ENCODE measurements at places on chromosomes 3 and 15.

GRCh38 chr3:40829876-40830275 lies 305.1 kb downstream of the ZNF621 start:
- DNase-seq = no peak

- DNase-seq = no peak
These were observed 9.6 kb downstream of the LRRK1 start for GRCh38 chr15:100928632-100929280.

DNA sequence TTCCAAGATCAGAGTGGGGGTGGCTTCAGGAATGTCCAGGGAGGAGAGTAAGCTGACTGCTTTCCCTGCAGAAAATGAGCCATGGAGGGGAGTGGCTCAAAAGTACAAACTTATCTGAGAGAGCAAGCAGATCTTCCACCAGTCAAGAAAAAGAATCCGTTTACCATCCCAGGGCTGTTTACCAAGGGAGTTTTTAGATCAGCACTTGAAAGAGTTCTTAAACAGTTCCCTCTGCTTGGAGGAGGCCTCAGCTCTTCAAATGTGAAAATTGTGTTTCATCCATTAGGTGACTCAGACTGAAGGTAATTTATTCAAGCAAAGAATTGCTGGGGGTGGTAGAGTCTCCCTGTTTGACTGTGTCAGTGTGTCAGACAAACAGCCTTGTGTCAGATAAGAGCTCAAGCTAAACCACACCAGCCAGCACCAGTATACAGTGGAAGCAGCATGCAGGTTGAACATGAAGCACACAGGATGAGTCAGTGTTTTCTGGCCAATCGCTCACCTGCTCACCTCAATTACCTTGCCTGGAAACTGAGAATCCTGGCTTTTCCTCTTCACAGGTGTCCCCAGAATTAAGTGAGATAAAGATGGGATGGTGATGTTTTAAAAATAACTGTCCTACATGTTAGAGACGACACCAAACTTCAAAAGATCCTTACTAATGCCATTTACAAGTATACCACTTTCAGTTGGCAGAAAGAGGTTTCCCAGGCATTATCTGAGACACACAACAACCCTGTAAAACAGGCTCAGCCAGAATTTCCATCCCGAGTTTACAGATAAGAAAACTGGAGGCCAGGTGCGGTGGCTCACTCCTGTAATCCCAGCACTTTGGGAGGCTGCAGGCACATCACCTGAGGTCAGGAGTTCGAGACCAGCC lies 21.7 kb downstream of the SH3BP5 start:
- DNase-seq = no peak

DNA sequence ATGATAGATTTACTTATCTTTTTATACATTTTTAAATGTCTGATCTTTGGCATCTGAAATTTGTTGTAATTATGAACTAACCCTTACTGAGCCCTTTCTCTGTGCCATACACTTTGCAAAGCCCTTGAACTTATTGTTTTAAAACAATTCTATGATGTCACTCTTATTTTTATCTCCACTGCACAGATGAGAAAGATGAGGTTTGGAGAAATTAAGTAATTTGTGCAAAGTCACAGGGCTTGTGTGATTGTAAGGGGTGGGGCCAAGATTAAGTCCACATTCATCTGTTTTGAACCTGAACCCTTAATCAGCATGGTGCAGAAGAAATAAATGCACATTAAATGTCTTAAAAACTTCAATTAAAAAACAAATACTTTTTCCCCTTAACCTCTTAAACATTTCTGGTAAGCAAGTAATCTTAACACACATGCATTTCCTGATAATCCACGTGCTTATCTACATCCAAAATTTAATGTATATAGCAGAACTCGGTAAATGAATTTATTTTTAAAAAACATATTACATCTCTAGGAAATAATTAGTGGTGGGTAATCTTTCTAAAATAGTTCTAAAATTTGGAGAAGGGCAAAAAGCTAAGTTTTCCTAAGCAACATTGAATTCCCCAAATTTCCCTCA lies 189.8 kb upstream of the TBC1D5 start:
- DNase-seq = no peak

GRCh38 chr3:10706740-10707399 lies 109.2 kb upstream of the SLC6A11 start:
- no peak for DNase-seq

DNA sequence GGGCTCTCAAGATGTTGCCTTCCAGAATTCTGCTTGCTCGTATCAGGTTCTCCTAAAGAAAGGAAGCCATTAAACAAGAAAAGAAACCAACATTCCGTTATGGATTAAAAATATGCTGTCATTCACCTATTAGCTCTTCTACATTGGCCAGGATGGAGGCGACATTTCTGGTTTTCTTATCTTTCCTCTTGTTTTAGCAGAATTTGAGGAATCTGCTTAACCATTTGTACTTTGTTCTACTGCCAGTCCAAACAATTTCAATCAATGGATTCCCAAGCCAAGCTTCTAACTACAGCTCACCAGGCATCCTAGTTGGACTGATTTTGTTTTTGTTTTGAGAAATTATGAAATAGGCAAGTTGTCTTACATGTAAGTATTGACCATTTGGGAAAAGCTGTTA lies 164.6 kb upstream of the TSC22D2 start:
- DNase-seq = no peak

DNA sequence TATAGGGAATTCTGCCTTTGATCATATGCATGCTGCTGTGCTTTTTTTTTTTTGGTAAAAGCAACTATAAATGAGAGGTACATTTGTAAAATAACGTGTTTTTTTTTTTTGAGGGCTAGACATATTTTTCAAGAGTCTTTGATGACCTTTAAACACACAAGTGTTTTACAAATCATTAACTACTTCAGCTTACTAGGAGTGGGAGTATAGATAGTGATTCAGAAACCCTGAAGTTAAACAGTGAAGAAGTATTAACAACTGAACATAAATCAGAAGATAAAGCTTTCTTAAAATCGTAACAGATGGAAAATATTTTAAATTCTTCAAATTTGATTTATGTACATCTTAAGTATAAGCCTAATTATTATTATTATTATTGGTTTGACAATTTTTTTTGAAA lies 2.9 kb upstream of the GMNC start:
- DNase-seq = no peak

DNA sequence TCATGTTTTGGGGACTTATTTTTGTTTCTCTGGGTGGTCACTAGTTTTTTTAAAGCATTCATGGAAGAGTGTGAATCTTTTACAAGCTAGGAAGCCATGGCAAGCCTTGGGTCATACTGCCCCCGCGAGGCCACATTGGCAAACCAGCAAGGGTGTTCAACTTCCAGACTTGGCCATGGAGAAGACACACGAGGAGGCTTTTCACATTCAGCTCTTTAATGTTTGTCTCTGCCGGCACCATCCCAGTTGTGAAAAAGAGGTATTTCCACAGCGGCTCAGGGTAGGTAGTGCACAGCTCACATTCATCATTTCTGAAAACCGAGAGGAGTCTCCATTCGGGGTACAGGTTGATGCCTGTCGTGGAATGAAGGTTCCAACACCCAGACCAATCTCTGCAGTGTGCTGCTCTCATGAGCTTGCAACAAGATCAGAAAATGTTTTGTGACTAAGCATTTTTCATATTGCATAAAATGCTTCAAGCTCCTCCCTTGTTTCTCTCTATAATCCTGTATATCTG lies 7.7 kb downstream of the CCR5 start:
- peak; percentile 50 for DNase-seq

DNA sequence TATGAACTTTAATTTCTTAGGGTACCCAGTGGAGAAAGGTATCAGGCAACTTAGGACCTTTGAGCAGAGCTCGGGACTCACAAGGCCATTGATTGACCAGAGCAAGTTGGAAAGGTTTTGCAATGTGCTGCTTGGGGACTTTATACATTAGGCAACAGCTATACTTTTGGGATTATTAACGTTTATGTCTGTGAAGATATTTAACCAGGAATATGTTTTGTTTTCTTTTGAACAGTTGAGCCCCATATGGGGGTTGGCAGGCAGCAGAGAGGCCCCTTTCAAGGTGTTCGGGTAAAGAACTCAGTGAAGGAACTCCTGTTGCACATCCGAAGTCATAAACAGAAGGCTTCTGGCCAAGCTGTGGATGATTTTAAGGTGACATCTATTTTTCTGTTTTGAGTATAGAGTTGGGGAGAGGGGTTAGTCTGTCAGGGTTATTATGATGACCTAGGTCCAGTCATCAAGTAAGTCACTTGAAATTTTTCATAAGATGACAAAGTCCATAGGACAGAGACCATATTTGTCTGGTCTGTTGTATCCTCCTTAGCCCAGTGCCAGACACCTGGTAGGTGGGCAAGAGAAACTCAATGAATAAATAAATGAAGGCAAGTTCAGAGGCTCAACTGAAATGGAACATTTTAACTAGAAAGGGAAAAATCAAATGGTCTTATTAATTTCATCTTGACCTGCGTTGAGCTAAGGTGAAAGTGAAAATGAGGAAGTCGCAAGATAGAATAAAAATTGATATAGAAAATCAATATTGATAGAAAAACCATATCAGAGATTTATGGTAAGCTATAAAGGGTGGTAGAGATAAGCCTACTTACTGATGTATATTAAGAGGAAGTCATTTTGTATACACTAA lies 2.8 kb downstream of the NFKBIZ start:
- DNase-seq = no peak

DNA sequence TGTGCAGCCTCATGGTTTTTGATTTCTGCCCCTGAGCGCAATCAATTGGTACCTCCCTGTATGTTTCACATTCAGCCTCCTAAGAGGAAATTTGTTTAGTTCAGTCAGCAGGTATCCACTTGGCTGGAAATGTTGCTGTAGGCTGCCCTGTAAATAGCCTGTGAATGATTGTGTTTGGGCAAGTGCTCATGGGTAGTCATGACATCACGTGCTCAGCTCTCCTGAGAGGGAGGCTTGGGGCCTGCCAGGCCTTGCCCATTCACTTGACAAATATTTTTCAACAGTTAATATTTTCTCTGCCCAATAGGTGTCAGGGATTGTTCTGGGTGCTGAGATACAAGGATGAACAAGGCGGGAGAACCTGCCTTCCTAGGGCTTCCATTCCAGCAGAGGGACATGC lies 13.3 kb downstream of the HRH1 start:
- DNase-seq = no peak

DNA sequence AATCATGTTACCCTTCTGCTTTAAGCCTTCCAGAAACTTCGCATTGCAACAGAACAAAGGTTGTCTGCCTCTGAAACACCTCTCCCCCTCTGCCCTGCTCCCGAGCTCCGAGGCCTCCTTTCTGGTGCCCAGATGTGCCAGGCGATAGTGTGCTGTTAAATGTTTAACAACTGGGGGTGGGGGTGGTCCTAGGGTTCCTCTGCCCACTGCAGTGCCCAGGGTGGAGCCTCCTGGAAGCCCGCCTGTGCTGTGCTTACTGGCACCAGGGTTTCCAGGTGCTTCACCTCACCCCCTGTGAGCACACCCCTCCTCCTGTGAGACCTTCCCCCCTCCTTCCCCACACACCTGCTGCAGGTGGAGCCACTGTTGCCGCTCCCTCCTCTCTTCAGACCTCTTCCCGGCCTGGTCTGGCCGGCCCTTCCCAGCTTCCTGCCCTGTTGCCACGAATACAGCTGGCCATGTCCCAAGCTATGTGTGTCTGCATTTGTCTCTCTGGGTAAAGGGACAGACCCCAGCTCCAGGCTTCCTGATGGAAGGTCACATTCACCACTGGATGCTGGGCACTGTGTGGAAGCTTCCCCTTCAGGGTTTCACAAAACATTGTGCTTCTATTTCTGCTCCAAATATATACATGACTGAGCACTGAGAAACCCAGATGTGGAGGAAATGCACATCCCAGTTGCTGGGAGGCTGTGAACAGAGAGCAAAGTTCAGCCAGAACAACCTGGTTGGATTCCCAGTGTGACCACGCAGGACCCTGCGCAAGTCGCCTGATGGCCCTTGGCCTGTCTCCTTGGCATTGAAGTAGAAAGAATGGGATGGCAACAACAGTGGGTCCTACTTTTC lies 37.2 kb downstream of the MGLL start:
- DNase-seq = no peak

- DNase-seq = no peak
These were observed 24.6 kb upstream of the INSYN1 start for GRCh38 chr15:73777741-73778140.

- no peak for DNase-seq
These were observed 38.4 kb downstream of the ABTB1 start for GRCh38 chr3:127711021-127711695.

DNA sequence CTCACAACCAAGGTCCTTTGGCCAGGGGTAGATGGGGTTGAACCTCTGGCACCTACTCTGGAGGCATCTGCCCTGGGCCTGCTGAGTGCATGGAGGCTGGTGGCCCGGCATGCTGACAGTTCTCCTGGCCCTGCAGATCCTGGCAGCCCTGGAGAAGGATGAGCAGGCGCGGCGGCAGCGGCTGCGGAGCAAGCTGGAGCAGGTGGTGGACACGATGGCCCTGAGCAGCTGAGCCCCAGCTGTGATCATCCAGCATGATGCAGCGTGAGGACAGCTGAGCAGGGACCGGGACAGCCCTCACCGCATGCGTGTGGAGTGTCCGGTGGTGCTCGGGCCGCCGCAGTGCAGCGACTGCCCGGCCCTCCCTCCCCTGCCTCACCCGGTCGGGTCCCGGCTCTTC lies 50.9 kb downstream of the PLXNA1 start:
- no peak for DNase-seq

DNA sequence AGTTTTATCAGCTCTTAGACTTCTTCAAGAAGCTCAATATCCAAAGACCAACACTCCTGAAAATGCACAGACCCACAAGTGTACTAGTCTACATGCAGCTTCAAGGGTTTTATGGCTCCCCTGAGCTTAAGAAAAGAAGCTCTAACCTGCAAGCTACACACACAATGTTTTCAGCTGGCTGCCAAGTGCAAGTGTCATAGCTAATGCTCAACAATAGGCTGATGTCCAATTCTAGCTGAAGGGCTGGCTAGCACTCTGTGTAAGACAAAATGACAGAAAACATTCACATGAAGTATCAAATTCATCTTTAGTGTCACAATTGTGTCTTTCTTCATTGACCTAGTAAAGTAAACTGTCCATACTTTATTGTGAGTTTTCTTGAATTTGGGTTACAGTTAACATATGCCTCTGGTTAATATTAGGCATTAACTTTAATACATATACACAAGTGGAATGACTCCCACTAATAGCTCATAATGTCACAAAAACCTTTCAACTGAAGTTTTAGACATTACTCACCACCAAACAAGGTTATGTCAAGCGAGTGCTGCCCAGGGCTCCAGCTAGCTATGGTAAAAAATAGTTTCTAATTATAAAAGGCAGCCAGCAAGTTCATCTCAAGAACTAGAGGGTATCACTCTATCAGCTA lies 15.1 kb downstream of the ABI3BP start:
- no peak for DNase-seq

- DNase-seq = no peak
These were observed 20.1 kb downstream of the VPS8 start for GRCh38 chr3:184832044-184832443.

- no peak for DNase-seq
These were observed 12.4 kb downstream of the TNK2 start for GRCh38 chr3:195895861-195896360.

GRCh38 chr3:41041462-41041861 lies 157.8 kb upstream of the CTNNB1 start:
- DNase-seq = no peak

Measured in stromal cell of bone marrow (primary cell).